Stimulated activated naive B cell treated with anti-CD40 and anti-IgM and Interleukin-4, amounts not matched to agents 10 μg/mL and 1 μg/mL and 100 μg/mL, for 72 hours (primary cell): ENCODE measurements at places on chromosomes 2 and 18.

- DNase-seq: no peak
Measured at GRCh38 chr2:138209009-138209408, 244.7 kb downstream of the HNMT start.

- DNase-seq: no peak
Measured at GRCh38 chr2:120398051-120398995, 52.4 kb downstream of the INHBB start.

DNA sequence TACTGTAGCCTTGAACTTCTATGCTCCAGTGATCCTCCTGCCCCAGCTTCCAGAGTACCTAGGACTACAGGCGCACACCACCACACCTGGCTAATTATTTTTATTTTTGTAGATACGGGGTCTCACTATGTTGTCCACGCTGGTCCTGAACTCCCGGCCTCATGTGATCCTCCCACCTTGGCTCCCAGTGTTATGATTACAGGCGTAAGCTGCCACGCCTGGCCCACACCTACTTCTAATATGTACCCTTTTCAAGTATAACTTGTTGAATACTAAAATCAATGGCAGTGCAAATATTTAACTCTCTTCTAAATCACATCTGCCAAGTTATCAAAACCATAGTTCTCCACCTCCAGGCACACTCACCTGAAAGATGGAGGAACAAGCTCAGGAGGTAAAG lies 58.7 kb downstream of the ITSN2 start:
- no peak for DNase-seq

DNA sequence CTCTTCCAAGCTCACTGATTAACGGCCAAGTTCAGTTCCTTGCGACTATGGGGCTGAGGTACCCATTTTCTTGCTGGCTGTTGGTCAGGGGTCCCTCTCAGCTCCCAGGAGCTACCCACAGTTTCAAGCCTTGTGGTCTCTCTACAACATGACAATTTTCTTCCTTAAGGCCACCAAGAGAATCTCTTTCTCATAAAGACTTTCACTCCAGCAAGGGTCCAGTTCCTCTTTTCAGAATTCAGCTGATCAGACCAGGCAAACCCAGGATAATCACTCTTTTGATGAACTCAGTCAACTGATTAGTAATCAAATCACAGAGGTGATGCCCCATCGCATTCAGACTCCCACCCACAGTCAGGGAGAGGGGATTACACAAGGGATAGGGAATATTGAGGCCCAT lies 129.7 kb downstream of the IRS1 start:
- no peak for DNase-seq

DNA sequence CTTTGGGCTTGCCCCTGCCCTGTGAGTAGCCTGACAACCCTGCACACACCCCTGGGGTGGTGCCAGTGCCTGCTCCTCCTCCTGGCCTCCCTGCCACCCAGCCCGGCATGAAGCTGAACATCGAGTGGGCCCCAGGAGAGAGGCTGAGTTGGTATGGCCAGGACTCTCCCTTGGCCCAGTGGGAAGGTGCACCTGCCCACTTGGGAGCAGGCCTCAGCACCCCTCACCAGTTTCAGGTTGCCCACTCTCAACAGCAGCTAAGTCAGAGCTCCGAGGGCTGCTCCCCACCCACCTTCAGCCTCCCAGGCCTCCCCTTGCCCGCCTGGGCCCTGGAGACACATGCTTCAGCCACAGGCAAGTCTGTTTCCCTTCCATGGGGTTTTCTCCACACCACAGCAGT lies 203.1 kb downstream of the KLHL29 start:
- DNase-seq: no peak

DNA sequence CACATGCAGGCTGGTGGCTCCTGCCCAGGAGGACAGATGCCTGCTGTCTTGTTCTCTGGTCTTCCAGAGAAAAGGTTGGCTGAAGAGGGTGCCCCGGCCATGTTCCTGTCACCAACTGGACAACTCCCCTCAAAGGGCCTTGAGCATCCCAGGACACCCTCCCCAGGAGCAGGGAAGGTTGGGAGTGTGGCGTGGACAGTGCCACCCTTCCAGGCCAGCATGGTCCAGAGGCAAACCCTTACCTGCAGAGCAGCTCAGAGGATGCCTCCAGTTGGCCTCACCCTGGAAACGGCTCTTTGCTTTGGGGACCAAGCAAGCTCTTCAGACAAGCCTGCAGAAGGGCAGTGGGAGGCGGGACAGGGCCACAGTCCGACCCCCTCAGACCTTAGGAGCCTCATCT lies 4.9 kb upstream of the GPC1 start:
- no peak for DNase-seq

GRCh38 chr2:187051350-187051749 lies 202.4 kb upstream of the ZSWIM2 start:
- DNase-seq: no peak

DNA sequence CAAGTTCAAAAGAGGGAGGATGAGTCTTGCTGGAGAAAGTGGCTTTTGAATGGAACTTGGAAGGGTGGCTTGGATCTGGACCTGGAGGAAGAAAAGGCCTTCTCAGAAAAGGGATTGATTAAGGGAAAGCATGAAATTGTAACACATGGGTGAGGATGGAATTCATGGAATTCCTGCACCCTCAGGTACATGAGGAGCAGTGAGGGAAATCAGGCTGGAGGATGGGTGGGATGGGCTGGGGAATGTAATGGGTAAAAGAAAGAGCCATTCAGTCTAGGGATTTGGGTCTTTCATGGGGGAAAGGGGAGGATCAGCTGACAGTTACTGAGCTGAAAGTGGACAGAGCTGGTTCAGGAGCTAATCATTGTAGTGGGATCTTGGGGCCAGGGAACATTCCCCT lies 51.2 kb upstream of the HAAO start:
- no peak for DNase-seq

DNA sequence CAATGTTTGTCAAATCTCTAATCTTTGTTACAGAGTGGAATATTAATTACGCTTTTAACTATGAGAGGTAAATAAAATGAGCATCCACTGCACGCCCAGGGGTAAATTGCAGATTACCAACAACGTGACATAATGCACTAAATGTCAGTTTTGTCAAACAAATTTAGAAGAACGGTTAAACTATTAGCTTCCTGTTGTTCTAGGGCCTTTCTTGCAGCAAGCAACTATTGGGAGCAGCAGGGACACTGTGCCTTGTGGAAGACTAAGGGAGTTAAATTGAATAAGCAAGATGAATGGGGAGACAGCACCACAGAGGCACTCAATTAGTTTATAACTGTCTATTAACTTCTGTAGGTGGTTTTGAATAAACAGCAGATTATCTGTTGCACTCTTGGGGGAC lies 391.0 kb upstream of the RAB12 start:
- no peak for DNase-seq

- DNase-seq: no peak
Measured at GRCh38 chr18:64401268-64402060, 252.6 kb upstream of the LINC00305 start.

DNA sequence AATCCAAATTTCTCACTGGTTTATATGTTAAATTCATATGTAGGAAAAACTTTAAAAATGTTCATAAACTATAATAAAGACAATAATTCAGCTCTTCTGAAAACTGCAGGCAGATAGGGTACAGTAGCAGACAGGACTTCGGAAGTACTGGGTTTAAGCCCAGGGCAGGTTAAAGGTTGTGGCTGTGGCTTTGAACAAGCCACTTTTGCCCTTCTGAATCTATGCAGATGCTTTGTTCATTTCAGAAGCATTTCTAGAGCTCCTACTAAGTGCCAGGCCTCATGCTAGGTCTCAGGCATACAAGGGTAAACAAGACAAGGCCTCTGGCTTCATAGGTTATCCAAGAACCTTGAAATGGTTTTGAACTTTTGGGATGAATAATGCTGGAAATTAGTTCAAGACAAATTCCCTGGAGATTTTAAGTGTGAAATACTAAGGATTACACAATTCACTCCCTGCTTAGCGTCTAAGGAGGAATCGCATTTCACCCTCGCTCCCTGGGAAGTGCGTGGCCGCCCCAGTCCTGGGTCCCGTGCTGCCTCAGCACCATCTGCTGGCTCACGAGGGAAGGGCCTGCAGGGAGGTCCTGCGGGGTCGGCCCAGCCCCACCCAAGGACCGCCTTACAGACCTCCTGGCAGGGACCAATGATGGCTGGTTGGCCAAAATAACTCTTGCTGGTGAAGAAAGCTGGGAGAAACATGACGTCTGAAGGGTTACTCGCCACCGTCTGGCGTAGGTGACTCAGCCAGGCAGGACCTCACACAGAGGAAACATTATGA lies 67.7 kb upstream of the L3MBTL4 start:
- peak; percentile 17 for DNase-seq

DNA sequence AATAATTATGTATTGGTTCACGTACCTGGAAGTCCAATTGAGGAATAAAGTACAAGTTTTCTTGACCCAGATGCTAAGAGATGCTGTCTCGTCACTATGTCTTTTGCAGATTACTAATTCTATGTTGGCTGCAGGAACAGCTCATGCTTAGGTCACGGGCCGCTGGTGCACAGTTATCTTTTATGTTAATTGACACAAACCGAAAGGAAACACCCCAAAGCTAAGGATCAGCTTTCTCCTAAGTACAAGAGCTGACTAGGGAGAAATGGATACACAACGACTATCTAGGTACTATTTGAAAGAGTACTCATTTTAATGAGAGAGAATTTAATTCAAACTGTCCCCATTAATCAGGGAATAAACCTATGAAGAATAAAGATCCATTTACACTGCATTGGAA lies 217.7 kb upstream of the SLC35G4 start:
- DNase-seq: no peak

DNA sequence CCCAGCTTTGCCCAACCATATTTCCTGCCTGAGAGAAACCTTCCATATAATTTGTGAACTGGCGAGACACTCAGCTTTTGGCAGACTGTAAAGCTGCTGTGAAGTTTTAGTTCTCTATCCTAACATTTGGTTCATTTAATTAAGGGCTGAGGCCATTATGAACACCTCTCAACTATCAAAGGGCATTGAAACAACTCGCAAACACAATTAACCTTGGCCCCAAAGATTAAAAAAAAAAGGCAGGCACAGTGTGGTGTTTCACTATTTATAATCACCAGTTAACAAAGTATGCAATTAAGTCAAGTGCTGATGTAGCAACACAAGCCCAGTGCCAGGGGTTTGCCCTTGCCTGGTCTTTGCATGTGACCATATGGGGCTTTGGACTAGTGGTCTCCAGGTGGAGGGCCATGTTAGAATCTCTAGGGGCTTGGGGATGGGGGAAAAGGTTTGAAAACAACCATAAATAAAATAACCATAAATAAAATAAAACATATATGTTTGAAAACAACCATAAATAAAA lies 297.6 kb upstream of the SKOR2 start:
- DNase-seq: no peak

DNA sequence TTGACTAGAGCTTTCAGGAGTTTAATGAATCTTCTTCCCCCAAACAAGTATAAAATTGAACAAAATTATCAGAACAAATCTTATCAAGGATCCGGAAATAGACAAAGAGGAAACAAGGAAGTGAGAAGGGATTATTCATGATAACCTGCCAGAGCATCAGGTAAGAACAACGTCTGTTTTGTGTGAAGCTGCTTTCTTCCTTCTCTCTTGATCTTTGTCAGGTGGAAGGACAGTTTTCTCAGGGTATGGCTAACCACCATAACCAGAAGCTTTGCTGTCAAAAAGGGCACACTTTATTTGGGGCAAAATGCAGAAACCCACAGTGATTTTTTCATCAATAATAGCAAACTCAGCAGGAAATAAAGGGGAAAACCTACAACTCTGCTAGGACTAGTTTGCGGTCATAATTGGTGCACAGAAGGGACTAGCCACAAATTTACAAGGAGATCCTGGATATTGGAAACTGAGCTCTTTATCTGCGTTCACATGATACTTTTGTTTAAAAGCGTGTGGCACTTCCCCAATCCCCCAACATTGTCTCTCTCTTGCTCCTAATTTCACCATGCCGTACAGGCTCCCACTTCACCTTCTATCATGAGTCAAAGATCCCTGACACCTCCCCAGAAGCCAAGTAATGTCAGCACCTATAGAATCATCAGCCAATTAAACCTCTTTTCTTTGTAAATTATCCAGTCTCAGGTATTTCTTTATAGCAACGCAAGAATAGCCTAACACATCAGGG lies 124.2 kb downstream of the FSIP2 start:
- no peak for DNase-seq

- no peak for DNase-seq
Measured at GRCh38 chr18:57631697-57632096, 10.1 kb upstream of the NARS1 start.

GRCh38 chr2:83516503-83516902 lies 942.6 kb downstream of the SUCLG1 start:
- no peak for DNase-seq

DNA sequence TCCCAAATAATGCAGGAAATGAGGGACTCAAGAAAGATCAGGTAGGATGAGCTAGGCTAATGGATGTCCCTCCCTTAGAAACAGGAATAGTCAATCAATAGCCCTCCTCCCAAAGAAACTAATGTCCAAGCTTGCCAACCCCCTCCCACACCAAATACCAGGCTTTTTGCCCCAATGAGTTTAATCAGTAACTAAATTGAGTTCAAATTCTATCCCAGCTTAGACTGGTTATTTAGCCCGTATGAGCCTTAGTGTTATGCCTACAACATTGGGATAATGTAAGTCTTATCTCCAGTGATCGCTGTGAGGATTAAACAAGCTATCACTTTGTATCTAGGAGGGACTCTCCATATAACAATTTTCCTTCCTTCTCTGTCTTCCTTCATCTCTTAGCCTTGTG lies 310.7 kb downstream of the DPP10 start:
- DNase-seq: no peak

DNA sequence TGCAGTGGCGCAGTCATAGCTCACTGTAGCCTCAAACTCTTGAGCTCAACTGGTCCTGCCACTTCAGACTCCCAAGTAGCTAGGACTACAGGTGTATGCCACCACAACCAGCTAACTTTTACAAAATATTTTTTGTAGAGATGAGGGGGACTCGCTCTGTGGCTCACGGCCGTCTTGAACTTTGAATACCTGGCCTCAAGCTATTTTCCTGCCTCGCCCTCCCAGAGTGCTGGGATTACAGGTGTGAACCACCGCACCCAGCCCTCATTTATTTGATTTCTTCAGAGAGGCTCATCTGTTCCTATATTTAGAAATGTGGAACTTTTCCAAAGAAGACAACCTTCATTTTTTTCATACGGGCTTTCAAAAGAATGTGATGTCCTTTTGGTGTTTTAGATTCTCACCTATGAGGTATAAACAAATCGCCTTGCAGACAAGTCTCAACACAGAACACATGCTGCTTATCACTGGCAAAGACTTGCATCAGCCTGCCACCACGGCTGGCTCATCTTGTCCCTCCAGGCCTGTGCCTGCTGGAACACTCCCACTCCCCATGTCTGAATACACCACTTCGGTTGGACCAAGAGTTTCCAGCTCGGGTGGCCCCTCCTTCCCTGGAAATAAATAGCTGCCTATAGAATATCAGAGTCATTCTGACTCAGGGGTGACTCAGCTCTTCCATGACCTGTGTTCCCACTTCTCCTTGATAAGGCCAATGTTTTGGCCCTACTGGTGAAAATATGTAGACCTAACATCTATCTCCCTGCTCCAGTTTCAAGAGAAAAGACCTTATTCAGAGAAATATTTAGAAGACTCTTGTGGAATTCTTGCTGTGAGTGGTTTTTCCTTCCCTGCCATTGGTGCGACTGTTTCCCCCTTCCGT lies 202.6 kb downstream of the TGIF1 start:
- DNase-seq: peak; percentile 19

- DNase-seq: no peak
Measured at GRCh38 chr18:61471942-61472341, 138.7 kb downstream of the CDH20 start.

GRCh38 chr2:191350826-191351225 lies 105.6 kb downstream of the MYO1B start:
- DNase-seq: no peak
